ENCODE measurements at places on chromosomes 7 and 10.

- no peak for DNase-seq
Observed at GRCh38 chr10:128867210-128867609, 599.8 kb upstream of the MGMT start.

DNA sequence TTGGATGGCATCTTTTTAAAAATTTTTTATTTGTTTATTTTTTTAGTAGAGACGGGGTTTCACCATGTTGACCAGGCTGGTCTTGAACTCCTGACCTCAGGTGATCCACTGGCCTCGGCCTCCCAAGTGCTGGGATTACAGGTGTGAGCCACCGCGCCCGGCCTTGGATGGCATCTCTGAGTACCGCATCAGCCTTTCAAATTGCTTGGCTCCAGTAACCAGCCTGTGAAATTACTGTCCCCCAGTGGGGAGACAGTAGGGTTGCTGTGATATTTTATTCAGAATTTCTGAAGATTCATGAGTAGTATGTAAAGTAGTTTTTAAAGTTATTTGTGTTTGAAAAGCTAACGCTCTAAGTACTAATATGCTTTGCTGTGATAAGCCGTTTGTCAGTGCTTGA lies 1.2 kb downstream of the NUB1 start:
- DNase-seq = no peak

- DNase-seq = no peak
Observed at GRCh38 chr10:30050411-30050810, 9.0 kb downstream of the JCAD start.

- no peak for DNase-seq
Observed at GRCh38 chr7:5349005-5349380, 66.2 kb downstream of the SLC29A4 start.

DNA sequence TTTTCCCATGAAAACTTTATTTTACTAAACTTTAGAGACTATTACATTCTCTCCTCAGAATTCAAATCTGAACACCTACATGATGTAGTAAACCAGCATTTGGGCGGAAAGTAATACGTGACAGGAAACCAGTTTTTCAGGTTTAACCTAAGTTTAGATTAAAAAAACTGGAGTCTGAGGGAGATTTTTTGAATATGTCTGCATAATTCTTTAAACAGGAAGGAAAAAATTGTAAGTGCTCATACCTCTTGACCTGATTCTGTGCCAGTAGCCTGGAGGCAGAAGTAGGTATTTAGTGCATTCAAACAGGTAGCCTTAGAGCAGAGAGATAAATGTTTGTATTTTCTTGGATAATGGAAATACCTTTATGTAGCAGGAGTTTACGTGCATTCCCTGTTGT lies 224.3 kb downstream of the MDFIC start:
- no peak for DNase-seq

DNA sequence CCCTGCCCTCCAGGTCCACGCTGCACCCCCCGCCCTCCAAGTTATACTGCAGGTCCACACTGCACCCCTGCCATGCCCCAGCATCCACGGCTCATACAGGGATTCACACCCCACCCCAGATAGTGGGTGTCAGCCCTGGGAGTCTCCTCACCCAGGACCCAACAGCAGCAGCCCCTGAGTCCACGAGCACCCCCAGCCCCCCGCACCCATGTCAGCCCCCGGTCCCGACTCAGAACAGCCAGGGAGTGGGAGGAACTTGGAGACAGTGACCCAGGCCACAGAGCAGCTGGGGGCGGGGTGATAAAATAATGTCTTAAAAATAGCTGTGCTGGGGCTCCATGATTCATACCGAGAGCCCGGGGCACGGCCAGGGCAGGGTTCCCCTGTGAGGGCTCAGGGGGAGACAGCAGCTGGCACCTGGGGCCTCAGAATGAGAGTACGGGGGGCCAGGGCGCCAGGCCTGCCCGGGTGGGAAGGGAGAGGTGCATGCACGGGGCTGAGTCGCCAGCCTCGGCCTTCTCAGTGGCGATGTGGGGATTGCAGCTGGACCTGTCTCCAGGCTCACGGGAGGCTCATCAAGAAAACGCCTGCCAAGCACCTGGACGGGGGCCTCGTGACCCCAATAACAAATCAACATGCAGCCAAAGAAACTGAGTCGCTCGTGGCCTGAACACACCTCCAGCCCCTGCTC lies 29.8 kb downstream of the ADAP1 start:
- peak; percentile 76 for DNase-seq

DNA sequence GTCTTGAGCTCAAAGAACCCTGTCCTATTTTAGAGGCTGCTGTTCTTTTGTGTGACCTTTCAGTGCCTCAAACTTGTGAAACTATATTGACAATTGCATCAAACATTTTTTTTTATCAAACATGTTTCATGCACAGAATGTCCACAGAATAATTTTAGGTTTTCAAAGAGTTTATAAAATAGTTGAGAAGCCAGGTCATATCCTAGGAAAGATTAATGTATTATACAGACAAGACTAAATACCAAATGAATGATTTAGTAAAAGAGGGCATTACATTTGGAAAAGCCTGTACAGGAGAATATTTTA lies 67.0 kb downstream of the CDK6 start:
- no peak for DNase-seq

- peak; percentile 76 for DNase-seq
Observed at GRCh38 chr7:2530071-2530987, 10.8 kb downstream of the LFNG start.

DNA sequence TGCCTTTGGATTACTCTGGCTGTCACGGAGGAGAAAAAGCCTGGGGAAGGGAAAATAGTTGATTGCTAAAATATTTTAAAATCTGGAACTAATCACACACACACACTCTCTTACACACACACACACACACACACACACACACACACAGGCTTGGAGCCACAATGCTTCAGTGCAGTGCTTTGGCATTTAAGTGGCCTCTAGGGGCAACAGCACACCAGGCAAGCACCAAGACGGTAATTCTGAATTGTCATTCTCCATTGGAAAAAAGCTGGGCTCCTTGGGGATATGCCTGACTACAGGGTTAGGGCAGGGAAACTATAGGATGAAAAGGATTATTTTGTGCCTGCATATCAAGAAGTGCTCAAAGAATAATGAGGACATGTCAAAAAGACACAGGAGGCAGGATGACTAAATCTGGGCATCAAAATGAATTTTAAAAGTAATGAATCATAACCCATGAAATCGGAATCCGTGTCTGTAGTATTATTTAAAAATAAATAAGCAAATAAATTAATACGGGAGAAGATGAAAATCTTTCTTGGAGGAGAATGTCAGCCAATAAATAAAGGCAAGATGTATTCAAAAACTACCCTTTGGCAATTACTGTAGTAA lies 30.4 kb upstream of the DDC start:
- no peak for DNase-seq

- no peak for DNase-seq
Observed at GRCh38 chr7:33503014-33503413, 373.6 kb downstream of the BBS9 start.

GRCh38 chr10:88474884-88475844 lies 108.0 kb downstream of the RNLS start:
- DNase-seq = no peak

- no peak for DNase-seq
Observed at GRCh38 chr10:24505759-24506158, 217.9 kb downstream of the ARHGAP21 start.

- no peak for DNase-seq
Observed at GRCh38 chr7:22627136-22627535, 99.9 kb upstream of the IL6 start.

- no peak for DNase-seq
Observed at GRCh38 chr10:120342115-120342714, 114.8 kb upstream of the PLPP4 start.

GRCh38 chr10:95796504-95796903 lies 40.5 kb downstream of the ENTPD1 start:
- no peak for DNase-seq

GRCh38 chr7:36880108-36880507 lies 155.8 kb upstream of the AOAH start:
- DNase-seq = no peak

- DNase-seq = no peak
Observed at GRCh38 chr10:85610381-85611092, 756.1 kb downstream of the GRID1 start.

DNA sequence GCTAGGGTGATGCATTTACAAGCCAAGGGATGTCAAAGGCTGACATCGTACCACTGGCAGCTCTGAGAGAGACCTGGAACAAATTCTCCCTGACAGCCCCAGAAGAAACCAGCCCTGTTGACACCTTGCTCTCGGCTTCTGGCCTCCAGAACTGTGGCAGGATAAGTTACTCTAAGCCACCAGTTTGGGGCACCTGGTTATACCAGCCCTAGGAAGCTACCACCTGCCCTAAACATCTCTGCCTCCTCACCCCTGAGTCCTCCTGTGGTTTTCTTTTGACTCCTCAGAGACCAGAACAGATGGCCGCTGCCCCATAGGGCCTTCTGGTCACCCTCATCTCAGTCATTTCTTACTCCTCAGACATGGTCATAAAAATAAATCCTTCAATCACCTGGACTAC lies 107.4 kb downstream of the CPXM2 start:
- DNase-seq = no peak

GRCh38 chr10:118412932-118413331 lies 70.8 kb upstream of the FAM204A start:
- DNase-seq = no peak

GRCh38 chr7:111159426-111159825 lies 68.5 kb downstream of the LRRN3 start:
- no peak for DNase-seq

All from stimulated activated naive CD4-positive, alpha-beta T cell treated with Interleukin-2 at 50 U/mL for 16 hours (primary cell).